ENCODE measurements at places on chromosomes 6 and 20.

DNA sequence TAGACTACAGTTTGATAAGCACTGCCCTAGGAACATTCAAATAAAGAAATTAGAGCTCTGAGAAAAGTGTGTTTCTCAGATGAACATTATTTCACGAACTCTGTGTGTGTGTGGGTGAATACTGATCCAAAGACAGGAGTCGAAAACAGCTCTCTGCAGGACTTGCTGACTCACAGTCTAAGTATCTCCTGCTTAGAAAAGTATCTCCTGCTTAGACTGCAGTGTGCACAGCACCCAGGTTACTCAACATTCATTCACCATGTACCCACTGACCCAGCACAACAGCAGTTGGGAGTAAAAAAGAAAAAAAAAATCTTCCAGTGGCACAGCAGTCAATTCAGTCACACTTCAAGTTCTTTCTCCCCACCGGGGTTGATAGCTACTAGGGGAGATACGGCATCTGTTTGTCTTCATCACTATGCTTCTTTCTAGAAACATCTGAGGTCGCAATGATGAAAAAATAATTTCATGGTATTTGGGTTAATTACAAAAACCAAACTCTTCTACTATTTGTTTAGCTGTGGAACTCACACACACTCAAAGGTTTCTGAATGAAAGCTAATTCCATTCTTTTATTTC is 48.0 kb downstream of the GCLC start:
- DNase-seq, result peak; percentile 87

DNA sequence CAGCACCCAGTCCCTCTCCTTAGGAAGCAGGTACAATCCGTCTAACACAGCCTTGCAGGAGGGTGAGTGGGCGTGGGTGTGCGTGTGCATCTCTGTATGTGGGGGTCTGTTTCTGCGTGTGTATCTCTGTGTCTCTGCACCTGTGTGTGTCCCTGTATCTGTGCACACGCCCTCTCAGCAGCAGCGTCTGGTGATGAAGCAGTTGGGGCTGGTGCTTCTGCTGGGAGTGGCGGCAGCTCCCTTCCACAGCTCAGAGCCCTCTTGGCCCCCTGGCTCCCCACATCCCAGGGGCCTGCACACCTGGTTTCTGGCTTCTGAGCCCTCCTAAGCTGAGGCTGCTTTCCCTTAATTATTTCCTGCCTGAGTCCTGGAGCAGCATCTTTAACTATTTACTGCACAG is 49.5 kb upstream of the CCDC167 start:
- DNase-seq, result no peak

GRCh38 chr6:159701413-159701999 is 8.5 kb upstream of the SOD2 start:
- peak; percentile 91 for DNase-seq

DNA sequence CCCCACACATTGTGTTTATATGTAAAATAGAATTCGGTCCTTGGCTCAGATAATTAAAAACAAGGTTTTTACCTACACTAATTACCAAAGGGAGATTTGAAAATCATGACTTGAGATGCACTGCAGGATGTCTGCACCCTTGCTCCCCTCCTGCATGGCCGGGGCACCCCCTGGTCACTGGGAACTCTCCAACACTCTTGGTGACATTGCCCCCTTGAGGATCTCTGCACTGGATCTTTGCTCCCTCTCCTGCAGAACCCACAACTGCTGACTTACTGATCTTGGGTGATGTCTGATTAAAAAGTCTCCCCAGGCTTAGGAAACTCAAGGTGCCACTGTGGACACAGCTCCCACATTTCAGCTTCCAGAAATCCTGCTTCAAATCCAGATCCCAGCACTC is 17.1 kb upstream of the CSNK2A1 start:
- no peak for DNase-seq

GRCh38 chr6:134171517-134171916 is 119.1 kb upstream of the SLC2A12 start:
- DNase-seq, result no peak

- no peak for DNase-seq
Measured at GRCh38 chr6:35376281-35376680, 33.9 kb downstream of the PPARD start.
